WTC11 (cell line): ENCODE measurements at places on chromosomes 6 and 20. TPM values are rescaled to one million over a fixed set of nuclear protein-coding genes. Genes with fewer than 3 reads are reported as not detected.

DNA sequence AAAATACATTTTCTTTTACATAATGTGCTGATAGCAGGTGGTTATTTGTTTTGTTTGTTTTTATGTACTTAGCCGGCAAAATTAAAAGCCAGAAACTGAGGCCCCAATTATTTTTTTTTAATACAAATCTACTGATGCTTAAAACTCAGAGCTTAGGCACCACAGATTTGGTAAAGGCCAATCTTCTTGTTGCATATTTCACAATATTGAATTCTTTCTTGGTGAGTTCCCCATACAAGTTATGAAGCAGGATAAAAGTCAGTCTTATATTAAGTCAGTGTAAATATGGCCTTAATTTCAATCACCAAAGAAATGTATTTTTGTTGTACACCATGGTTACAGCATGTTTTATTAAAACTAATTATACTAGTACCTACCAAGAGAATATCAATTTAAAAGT, 16.3 kb upstream of the ZDHHC14 start:
- DNase-seq, result no peak

DNA sequence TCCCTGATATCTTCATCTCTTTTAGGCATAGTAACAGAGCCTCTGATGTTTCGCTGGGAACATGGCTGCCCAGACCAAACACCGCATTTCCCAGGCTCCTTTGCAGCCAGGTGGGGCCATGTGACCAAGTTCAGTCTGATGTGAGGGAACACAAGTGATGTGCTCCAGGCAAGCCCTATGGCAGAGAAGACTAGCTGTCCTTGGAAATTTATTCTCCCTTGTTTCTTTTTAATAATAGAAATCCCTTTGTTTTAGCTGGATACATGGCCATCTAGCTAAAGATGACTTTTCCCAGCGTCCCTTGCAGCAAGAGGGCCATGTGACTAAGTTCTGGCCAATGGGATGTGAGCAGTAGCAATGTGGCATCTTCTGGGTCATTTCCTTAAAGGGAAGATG, 30.8 kb downstream of the SLC2A10 start:
- DNase-seq, result no peak

DNA sequence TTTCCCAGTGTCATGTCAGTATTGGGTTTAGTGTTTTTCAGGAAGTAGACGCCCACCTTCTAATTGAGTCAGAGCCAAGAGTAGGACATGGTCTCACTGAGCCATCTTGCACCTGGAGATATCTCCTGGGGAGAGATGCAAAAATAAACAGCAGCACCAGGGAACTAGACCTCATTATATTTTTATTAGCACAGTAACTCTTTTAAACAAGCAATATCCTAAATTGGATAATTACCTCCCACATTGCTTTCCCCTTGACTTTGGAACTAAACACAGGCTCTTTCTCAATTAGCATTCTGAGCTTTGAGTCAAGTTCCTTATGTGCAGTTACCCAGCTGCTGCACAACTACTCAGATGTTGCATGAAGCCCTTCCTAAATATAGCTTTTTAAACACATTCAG, 175.4 kb downstream of the IBTK start:
- no peak for DNase-seq

GRCh38 chr6:134111062-134111677, 58.7 kb upstream of the SLC2A12 start:
- peak; percentile 34 for DNase-seq

- DNase-seq, result peak; percentile 37
Observed at GRCh38 chr20:47318027-47318585, 38.4 kb downstream of the ZMYND8 start.

DNA sequence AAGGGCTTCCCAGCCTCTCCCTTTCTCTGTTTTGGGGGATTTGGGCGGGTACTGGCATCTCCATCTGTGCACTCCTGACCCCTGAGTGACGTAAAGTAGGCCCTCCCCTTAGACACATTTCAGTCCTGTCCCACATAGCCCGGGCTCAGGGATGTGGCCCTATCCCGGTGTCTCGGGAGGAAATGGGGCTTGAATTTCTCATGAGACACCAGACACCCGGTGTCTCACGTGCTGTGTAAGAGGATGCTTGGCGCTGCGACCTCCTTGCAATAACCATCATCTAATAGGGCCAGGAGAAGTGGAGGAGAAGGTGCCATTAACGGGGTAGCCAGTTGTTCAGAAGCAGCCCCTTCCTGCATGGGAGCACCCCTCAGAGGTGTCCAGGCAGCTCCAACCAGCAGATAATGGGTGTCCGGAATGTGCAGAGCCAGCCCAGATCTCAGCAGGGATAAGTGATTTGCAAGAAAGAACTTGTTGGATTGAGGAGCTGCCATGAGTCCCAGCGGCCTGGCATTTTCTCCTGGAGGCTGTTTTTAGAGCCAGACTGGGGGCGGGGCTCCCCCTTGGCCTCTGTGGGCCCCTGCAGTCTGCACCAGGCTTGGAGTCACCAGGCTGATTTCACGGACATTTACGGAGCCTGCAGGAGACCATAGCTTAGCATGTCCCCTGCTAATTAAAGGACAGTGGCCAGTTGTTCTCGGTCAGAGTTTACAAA, 372.0 kb downstream of the PREX1 start:
- DNase-seq, result no peak

DNA sequence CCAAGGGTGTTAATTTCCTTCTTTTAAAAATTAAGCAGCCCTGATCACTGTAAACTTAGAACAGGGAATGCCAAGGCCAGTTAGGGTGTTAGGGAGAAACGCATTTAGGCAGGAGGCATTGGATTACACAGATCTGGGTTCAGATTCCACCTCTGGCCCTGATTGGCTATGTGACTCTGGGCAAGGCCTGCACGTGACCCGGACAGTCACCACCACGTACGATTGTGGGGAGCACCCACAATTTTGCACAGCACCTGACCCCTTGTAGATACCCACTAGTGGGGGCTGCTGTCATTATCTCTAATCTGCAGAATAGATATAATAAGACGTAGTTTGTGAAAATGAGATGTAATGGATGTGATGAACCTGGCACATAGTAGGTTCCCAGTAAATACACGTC, 59.5 kb upstream of the ZNFX1 start:
- DNase-seq, result no peak

GRCh38 chr6:144595266-144595665, 310.1 kb downstream of the UTRN start:
- DNase-seq, result no peak

DNA sequence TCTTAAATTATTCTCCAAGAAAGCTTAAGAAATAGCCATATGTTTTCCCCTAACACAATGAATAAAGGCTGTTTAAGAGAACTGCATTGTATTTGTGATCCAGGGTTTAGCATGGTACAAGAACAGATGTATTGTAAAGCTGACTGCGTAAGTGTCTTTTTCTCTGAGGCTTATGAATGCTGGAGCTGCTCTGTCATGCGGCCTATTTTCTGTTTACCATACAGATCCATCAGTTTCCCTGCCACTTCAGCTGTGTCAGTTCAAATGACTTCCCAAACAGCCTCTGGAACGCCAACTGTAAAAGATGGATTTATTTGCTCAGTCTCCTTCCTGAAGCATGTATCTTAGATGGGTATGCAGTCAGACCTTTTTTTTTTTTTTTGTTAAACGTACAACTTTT, 419.3 kb upstream of the HS3ST5 start:
- no peak for DNase-seq

- DNase-seq, result no peak
Observed at GRCh38 chr6:6701864-6702263, 113.3 kb downstream of the LY86 start.

DNA sequence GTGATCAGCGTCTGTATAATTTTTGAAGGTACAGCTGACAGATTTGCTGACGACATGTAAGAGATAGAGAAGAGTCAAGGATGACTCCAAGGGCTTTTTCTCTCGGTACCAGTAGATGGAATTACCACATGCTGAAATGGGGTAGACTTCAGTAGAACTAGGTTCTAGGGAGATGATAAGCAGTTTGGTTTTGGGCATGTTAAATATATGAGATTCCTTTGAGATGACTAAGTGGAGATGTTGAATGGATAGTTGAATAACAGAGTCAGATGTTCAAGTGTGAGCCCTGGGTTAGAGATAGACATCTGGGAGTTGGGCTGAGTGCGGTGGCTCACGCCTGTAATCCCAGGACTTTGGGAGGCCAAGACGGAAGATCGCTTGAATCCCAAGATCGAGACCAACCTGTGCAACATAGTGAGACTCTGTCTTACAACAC, 50.0 kb downstream of the PHF20 start:
- no peak for DNase-seq

DNA sequence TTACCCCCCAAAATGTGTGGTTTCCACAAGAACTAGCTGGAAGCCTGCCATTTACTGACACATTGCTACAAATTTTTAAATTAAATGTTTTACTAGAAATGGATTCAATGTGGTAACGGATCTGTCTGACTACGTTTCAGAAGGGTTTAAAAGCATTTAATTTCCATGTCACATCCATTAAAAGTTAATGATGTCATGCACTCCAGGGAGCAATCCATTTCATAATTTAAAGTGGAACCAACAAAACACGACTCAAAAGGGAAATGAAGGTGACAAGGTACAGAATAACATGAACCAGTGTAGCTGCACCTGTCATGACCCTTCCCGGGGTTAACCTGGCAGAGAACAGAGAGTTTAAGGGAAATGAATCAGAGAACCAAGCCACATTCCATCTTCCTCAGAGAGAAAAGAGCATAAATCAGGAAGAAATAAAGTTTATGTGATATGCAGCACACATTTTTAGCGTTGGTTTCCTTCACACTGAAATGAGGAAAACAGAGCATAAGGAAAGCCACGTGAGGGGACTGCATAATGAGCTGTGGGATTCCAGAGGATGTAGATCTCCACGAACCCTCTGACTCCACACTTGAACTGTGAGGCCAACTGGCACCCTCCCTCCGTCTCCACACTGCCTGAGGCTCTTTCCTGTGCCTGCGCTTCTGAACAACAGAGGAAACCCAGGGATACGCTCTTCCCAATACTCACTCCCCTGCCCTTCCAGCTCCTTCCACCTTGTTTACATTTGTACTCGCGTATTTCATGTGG, 170.3 kb upstream of the AHI1 start:
- DNase-seq, result peak; percentile 20

- DNase-seq, result no peak
Observed at GRCh38 chr6:33597551-33598322, 17.7 kb upstream of the BAK1 start.

DNA sequence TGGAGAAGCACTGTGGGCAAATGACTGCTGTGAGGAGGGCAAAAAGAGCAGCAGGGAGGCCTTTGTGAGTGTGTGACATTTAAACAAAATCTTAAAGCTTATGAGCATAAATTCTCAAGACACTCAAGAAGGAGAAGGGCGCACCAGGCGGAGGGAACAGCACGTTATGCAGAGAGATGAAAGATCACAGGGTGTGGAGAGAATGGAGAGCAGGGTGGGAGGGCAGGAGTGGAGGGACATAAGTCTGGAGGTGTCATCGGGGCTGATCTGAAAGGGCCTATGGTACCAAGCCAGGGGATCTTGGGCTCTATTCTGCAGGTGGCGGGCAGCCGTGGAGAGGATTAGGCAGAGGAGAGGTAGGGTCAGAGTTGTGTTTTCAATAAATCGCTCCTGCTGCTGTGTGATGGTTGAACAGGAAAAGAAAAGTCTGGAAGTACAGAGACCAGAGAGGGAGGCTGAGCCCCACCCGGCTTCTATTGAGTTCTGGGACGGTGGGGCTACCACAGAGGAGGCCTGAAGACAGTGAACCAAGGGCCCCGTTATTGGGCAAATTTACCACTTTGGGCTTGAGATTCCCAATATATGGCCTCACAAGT, 24.3 kb upstream of the DLGAP4 start:
- no peak for DNase-seq

DNA sequence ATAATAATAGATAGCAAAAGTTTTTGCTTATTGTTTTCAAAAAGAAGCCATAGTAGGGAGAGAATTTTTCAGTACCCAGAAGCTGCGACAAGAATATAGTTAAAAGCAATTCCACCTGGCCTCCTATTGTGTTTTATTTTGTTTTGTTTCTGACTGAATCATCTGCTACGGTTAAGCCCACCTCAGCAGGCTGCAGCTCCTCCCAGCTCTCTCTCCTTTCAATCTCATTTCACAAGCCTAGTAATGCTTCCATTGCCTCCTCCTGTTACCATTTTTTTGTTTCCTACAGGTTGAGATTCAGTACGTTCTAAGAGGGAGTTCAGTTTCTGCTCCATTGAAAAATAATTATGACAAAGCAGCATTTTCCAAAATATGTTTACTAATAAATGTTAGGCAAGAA, 77.9 kb downstream of the PCSK2 start:
- no peak for DNase-seq

- no peak for DNase-seq
Observed at GRCh38 chr6:82348130-82348529, 15.5 kb upstream of the TPBG start.

- no peak for DNase-seq
Observed at GRCh38 chr6:157058574-157058973, 264.7 kb downstream of the TMEM242 start.

GRCh38 chr6:43705996-43706395, 18.4 kb upstream of the MRPS18A start:
- no peak for DNase-seq

CPNE5 gene
- 0.44 to 0.71 TPM (median 0.48 TPM) in 3 replicates for total RNA-seq

DOP1A gene
- total RNA-seq, result 13.1 to 16.9 TPM (median 15.1 TPM) in 3 replicates

HAO1 gene
- total RNA-seq, result 0.09 TPM in 1 of 3 replicates, not detected in the others

MYMX gene
- 3.9 to 7.5 TPM (median 6.4 TPM) in 3 replicates for total RNA-seq

SLC26A8 gene
- total RNA-seq, result 0.46 to 0.80 TPM (median 0.50 TPM) in 3 replicates

PLAGL2 gene
- 21.4 to 22.6 TPM (median 22.6 TPM) in 3 replicates for total RNA-seq

OOEP gene
- 0.87 to 1.1 TPM (median 0.89 TPM) in 3 replicates for total RNA-seq

CCN5 gene
- 0.16 to 0.37 TPM (median 0.23 TPM) in 3 replicates for total RNA-seq

TGM3 gene
- total RNA-seq, result 0.07 to 0.11 TPM in 2 of 3 replicates, not detected in the other

SNAI1 gene
- 7.0 to 8.7 TPM (median 7.9 TPM) in 3 replicates for total RNA-seq

LY6G5C gene
- total RNA-seq, result 0.98 to 1.6 TPM (median 1.0 TPM) in 3 replicates
